Naive thymus-derived CD8-positive, alpha-beta T cell (primary cell): ENCODE measurements at places on chromosomes 11 and 22.

DNA sequence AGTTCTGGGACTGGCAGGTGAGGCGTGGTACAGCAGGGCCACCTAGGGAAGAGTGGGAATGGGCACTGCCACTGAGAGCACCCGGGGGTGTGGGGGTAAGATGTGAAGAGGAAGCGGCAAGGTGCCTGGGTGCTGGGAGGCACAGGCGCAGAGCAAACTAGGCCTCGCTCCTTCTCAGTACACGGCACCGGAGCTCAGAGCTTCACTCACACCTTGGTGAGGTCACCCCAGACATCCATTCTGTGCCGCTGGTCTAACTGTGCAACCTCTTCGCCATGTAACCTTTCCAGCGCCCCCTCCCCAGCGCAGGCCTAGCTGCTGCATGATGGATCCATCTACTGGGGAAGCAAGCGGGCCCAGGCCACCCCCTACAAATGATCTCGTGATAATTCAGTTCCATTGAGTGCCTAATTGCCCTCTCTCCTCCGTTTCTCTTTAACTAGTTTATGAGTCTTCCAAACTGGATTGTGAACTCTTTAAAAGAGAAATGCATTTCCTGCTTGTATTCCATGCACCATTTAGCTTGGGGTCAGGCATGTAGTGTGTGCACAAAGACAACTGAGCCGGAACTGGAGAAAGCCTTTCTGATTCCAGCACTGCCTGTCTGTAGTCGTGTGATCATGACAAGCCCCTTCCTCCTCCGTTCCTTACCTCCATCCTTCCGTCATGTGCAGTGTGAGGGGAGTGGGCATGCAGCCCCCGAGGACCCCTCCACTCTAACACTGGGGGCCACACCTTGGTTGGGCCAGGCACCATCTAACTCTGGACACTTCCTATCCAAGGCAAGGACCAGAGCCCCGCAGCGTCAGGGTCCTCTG, 1475.2 kb downstream of the TBC1D22A start:
- no peak for DNase-seq

DNA sequence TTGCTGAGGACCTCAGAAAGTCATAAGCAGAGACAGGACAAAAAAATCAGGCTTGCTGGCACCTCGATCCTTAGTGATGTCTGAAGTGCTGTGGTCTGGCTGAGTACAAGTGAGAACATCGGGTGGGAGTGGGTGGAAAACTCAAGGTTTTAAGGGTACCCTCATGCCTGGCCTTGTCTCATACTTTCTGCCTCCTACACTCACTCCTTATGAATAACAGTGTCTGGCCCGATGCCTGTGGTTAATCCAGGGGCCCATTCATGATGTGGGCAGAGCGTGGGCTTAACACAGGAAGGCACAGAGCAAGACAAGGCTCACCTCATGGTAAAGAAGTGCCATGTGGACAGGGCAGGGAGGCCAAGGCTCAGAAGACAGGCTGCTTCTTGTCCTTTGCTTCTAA, 11.0 kb upstream of the UCP3 start:
- no peak for DNase-seq

DNA sequence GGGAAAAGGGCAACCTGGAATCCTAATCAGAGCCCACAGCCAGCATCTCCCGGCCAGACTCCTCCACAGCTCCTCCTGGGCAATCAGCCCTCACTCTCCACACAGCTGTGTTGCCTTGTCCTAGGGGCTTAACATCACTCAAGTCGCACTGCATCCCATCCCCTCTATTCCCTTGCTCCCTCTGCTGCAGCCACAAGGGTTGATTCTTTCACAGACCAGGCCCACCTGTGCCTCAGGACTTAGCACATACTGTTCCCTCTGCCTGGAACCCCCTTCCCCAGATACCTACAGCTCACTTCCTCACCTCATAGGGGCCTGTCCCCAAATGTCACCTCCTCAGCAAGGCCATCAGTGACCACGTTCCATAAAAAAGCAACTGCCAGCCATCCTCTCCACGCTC, 18.4 kb downstream of the SPATA19 start:
- DNase-seq = no peak

- DNase-seq = no peak
Measured at GRCh38 chr22:46259374-46259773, 3.8 kb downstream of the PKDREJ start.

- DNase-seq = no peak
Measured at GRCh38 chr11:87114093-87114492, 76.4 kb downstream of the TMEM135 start.

DNA sequence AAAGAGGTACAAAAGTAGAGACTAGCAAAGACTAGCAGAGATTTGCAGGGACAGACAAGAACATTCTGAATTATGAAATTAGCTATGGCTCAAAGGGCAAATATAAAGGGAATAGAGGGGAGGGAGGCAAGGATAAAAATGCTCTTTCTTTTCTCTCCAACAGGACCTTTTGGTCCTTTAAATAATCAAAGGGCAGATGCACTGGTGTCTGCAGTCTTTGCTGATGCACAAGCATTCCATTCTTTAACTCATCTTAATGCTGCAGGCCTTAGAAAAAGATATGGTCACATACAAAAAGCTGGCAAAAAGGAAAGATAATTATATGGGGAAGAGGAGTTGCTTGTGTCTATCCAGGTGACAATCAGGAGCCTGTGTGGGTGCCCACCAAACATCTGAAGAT, 53.6 kb upstream of the SC5D start:
- no peak for DNase-seq

DNA sequence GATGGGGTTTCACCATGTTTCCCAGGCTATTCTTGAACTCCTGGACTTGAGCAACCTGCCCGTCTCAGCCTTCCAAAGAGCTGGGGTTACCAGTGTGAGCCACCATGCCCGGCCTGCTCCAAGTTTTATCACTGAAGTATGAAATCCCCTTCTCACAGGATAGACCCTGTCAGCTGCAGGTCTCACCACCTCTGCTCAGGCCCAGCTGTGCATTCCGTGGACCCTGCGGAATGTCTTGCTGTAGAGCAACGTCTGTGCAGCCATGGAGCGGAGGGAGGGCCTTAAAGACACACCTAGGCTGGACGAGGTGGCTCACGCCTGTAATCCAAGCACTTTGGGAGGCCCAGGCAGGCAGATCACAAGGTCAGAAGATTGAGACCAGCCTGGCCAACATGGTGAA, 625.4 kb downstream of the BRD1 start:
- no peak for DNase-seq

- no peak for DNase-seq
Measured at GRCh38 chr11:64786308-64786707, 8.0 kb upstream of the SF1 start.

GRCh38 chr22:32855045-32855756, 53.7 kb downstream of the TIMP3 start:
- no peak for DNase-seq
